Cortex of kidney (tissue), 1 donor: ENCODE measurements at places on chromosomes 3 and 15.
A peak's percentile ranks its signal among the peaks of the same experiment; 100 is the strongest.

- DNase-seq = no peak
Measured at GRCh38 chr3:184316792-184317191, 2.4 kb downstream of the EIF4G1 start.

GRCh38 chr15:89662893-89663626, 7.8 kb upstream of the KIF7 start:
- no peak for DNase-seq

DNA sequence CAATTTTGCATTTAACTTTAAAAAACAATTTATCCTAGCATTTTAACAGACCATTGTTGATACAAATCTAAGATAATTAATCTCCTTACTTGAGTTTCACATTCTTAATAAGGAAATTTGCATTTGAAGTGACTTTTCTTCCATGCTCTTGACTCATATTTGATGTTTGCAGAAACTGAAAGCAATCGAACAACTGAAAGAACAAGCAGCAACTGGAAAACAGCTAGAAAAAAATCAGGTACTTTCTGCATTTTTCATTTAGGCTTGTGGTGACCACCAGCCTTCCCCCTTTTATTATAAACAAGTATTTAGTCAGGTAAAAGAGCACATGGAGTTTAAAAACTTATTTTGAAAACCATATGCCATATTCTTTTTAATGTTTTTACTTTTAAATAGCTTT, 20.1 kb upstream of the SELENOT start:
- no peak for DNase-seq

GRCh38 chr15:51622604-51623370, at the start of gene DMXL2:
TSS of gene DMXL2 (minus strand) at chr15:51622771. CDS start at chr15:51622545, 226 bp downstream.
- DNase-seq = peak; percentile 66

DNA sequence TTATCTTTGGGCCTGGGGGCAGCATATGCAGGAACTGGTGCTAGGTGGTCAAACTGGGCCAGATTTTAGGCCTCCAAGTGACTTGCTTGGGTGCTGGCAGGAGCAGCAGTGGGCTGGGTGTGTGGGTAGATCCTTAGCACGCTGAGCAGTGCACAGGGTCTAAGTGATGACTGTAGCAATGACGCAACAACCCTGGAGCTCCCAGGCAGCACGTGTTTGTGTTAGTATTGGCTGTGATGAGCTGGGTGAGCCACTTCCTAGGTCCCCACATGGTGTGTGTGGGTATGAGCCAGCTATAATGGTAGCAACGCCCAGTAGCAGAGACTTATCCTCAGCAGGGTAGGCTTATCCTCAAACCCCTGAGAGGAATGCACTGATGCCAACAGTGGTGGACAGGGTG, 570.6 kb upstream of the ROBO1 start:
- no peak for DNase-seq

- no peak for DNase-seq
Measured at GRCh38 chr3:53167418-53168174, 6.6 kb downstream of the PRKCD start.

DNA sequence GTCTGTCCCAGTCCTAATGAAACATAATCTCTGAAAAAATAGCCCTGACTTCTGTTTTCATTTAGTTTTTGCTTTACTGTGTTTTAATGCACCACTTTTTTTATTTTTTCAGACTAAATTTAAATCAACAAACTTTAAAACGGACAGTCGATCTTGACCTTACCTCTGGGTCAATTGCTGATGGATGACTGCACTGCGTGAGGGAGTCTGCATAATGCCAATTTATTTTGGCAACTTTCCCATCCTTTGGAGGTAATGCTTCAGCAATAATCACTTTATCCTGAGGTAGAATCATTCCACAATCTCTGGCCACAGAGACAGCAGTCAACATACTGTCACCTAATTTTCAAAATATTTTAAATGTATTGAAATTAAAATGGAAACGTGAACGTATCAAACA, 32.5 kb upstream of the GP5 start:
- DNase-seq = no peak

GRCh38 chr3:107966276-107966675, 124.6 kb downstream of the CD47 start:
- DNase-seq = no peak

DNA sequence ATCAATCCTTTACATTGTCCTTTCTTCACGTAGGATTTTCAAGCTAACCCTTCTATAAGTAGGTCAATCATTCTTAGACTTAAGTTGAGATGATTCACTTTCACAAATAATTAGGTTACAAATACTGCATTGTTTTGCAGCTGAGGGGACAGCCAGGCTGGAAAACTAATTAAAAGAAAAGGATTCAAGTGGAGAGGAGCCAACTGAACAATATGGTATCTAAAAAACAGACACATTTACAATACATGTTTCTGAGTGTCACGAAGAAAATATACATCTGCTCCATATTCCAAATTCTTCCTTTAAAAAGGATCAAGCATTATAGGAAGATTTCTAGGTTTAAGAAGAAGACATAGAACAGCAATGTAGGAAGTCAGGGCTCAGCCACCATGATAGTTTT, 70.2 kb downstream of the PEAK1 start:
- DNase-seq = no peak

DNA sequence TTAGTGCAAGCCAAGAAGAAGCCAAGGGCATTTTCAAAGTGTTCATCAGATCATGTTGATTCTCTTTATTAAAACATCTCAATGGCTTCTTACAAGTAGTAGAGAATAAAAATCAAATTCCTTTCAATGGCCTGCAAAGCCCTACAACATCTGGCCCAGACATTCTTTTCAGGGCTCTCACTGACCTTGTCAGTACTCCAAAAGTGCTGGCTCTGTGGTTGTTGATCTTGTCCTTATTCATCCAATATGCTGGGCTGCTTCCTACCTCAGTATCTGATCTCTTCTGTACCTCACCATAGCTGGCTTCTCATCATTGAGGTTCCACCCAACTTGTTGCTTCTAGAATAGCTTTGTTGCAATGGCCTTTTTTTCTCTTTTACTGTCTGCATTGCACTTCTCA, 74.0 kb upstream of the SAMMSON start:
- DNase-seq = no peak

- no peak for DNase-seq
Measured at GRCh38 chr3:123357275-123357674, 91.6 kb downstream of the ADCY5 start.

DNA sequence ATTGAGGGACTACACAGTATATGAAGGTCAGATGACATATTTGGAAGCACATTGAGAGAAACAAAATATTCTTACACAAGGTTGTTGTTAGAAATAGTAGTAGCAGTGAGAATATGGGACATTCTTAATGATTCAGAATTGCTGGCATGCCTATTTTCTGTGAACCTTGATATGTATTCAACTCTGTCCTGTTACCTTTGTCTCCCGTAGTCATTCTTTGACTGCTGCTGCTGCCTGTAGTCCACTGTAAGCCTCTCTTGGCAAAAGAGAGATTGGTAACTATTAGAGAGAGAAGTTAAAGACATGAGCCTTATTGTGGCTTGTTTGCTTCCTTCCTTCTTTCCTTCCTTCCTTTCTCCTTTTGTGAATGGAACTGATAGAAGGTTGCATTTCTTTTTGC, 64.5 kb downstream of the TCF12 start:
- no peak for DNase-seq

GRCh38 chr3:56694867-56695683, 12.0 kb upstream of the TASOR start:
- DNase-seq = no peak

DNA sequence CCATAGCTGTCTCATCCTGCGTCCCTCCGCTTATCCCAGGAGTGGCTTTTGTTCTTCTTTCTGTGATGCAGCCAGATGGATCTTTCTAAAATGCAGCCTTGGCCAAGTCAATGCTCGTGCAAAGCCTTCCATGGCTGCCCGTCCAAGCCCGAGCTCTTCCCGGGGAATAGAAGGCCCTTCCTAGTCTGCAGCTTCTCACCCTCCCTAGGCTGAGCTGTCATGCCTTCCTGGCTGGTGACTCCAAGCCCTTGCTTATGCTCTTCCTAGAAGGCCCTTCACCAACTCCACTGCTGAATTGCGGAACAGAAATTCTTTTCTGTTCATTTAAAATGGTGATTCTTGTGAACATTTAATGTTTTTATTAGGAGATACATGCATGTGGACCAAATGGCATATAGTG, 95.9 kb downstream of the SMAD6 start:
- no peak for DNase-seq

- DNase-seq = no peak
Measured at GRCh38 chr15:58734859-58735258, 14.6 kb downstream of the ADAM10 start.

GRCh38 chr3:120682095-120682681, at the start of gene HGD:
TSS of gene HGD (minus strand) at chr3:120682239. CDS start at chr3:120682111, 128 bp downstream.
- no peak for DNase-seq

DNA sequence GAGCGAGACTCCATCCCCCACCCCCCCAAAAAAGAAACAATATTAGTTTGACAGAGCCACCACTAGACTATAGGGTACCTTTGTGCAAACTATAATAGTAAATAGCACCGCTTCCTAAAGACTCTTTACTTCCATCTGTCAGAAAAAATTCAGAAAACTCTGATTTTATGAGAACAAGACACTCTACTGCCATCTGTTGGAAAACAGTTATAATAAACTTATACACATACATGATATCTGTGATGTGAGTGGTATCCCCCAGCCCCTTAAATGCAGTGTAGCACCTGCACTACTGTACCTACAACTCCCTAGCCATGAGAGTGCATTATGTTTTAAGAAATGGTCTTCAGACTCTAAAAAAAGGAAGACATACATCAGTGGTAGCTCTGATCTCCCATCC, 47.1 kb upstream of the CTDSPL start:
- no peak for DNase-seq

DNA sequence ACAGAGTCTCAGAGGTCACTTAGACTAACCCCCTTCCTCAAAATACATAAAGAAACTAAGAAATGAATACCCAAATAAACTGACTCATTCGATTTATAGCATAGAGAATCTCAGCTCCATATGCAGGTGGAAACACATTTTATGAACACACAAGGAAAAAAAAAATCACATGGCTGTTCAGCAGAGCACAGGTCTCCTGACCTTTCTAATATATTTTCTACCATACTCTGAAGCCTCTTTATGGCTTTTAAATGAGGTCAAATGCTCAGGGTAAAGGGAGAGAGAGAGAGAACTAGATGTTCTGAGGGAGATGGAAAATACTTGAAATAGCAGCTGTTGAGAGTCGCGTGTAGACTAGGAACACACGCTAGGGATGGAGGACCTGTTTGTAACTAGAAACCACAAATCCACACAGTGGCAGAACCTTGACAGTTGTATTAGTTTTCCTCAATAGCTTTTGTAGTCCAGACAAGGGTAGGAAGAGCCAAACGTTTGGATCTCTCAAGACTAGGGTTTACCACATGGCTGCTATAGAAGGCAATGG, 165.3 kb downstream of the FMN1 start:
- DNase-seq = no peak

- no peak for DNase-seq
Measured at GRCh38 chr15:73321496-73322450, 47.0 kb downstream of the HCN4 start.

- no peak for DNase-seq
Measured at GRCh38 chr3:3821777-3822176, 22.5 kb downstream of the LRRN1 start.
